ENCODE measurements at places on chromosomes 6 and 20. TPM values are rescaled to one million over a fixed set of nuclear protein-coding genes. Genes with fewer than 3 reads are reported as not detected.

The WFDC6 gene
- not detected for polyA plus RNA-seq

The ADGRB3 gene
- 0.26 TPM for polyA plus RNA-seq

The OPN5 gene
- polyA plus RNA-seq, result not detected

The MICAL1 gene
- 38.2 TPM for polyA plus RNA-seq

The GTSF1L gene
- polyA plus RNA-seq, result not detected

The FANCE gene
- 2.1 TPM for polyA plus RNA-seq

The WFDC5 gene
- not detected for polyA plus RNA-seq

The MAP7 gene
- polyA plus RNA-seq, result 12.9 TPM

The SLC17A2 gene
- 0.05 TPM for polyA plus RNA-seq

The BANF2 gene
- 0.59 TPM for polyA plus RNA-seq

The EPB41L2 gene
- polyA plus RNA-seq, result 14.0 TPM

The GUCA1A gene
- not detected for polyA plus RNA-seq

The PLA2G7 gene
- 0.16 TPM for polyA plus RNA-seq

The ASIP gene
- polyA plus RNA-seq, result not detected

The KIF25 gene
- 0.35 TPM for polyA plus RNA-seq

The ZNF451 gene
- polyA plus RNA-seq, result 16.8 TPM

The VWA7 gene
- polyA plus RNA-seq, result 11.9 TPM

The NRSN1 gene
- 0.23 TPM for polyA plus RNA-seq

The ARID1B gene
- polyA plus RNA-seq, result 16.4 TPM

DNA sequence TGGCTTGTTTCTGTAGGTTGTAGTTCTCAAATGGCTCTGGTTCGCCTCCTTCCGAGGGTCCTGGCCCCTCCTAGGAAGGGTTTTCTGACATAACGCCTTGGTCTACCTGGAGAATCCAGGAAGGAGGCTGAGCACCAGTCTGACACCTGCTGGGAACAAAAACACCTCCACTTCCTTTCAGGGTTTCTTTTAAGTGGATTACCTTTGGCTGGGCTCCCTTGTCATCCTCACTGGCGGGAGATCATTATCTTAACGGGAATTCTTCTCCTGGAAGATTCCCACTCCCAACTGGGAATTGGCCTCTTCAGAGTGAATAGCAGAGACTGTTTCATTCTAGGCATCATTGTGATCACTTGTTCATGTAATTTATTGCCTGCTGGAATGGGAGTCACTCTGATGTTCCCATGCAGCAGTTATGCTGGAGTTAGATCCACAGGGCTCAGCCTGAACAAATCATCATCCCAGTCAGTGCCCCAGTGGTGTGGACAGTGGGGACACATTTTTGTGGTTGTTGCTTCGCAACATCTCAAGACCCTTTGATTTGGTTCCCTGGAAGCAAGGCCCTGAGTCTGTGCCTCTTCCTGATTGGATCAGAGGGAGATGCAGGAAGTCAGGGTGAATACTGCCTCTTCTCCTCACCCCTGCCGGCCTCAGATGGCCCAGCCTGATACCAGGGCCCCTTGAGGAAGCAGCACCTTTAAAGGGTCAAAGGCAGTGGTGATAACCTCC, 49.1 kb downstream of the LYRM2 start:
- no peak for DNase-seq

- no peak for DNase-seq
Measured at GRCh38 chr6:156396068-156396771, 381.0 kb upstream of the ARID1B start.

DNA sequence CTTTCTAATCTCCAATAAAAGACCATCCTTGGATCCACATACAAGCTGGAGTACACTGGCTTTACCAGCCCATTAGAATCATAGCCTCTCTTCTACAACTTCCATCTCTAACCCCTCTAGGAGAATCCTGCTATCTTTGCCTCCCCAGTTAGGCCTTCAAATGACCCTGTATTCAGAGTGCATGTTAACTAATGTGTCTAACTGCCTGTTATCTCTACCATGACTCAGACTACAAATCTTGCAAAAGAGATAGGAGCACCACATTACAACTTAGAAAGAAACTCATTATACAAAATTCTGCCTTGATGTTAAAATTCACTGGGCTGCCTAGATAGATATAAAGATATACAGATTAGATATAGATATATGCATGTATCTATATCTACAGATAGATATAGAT, 28.2 kb downstream of the GPR63 start:
- DNase-seq, result no peak

GRCh38 chr6:50716899-50717509, 3.7 kb downstream of the TFAP2D start:
- DNase-seq, result no peak

GRCh38 chr6:160790028-160790792, 88.2 kb downstream of the PLG start:
- no peak for DNase-seq

- peak; percentile 67 for DNase-seq
Measured at GRCh38 chr6:31114541-31114878, at the start of gene PSORS1C1. Gene PSORS1C1 (plus strand): TSS chr6:31114800. CDS start chr6:31129633, 14,833 bp downstream.

DNA sequence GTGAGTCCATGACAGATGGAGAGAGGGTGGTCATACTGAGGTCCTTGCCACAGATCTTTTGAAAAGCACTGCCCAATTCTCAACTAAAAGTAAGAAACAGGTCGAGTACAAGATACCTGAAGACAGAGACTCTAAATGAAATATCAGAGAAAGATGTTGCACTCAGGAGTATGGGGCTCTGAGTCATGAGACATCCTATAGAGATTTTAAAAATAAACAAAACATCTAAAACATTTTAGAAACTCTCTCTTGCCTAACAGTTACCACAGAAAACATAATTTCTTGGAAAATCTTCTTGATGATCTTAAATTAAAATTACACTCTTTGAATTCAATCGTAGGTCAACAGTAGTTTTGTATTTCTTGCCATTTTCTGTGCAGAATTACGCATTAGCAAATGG, 348.9 kb upstream of the MARCKS start:
- DNase-seq, result no peak

DNA sequence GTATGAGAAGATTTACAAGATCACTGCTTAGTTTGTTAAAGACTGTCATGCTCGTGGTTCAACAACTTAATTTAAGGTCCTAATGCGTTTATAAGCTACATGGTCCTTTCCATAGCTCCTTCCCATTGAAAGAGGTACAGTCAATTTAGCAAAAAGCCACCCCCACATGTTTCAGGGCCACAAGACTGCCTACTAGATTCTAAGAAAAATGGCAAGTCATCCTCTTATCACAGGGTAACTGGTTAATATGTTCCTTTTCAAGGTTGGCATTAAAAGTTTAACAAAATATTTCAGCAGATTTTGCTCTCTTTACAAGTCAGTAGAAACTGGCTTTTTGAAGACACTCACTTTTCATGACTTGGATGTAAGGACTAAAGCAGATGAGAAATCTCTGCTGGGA, 15.7 kb downstream of the GSTA3 start:
- no peak for DNase-seq

GRCh38 chr6:137265561-137266308, 46.5 kb upstream of the IFNGR1 start:
- DNase-seq, result no peak

GRCh38 chr6:45685076-45685475, 307.3 kb upstream of the SUPT3H start:
- no peak for DNase-seq

DNA sequence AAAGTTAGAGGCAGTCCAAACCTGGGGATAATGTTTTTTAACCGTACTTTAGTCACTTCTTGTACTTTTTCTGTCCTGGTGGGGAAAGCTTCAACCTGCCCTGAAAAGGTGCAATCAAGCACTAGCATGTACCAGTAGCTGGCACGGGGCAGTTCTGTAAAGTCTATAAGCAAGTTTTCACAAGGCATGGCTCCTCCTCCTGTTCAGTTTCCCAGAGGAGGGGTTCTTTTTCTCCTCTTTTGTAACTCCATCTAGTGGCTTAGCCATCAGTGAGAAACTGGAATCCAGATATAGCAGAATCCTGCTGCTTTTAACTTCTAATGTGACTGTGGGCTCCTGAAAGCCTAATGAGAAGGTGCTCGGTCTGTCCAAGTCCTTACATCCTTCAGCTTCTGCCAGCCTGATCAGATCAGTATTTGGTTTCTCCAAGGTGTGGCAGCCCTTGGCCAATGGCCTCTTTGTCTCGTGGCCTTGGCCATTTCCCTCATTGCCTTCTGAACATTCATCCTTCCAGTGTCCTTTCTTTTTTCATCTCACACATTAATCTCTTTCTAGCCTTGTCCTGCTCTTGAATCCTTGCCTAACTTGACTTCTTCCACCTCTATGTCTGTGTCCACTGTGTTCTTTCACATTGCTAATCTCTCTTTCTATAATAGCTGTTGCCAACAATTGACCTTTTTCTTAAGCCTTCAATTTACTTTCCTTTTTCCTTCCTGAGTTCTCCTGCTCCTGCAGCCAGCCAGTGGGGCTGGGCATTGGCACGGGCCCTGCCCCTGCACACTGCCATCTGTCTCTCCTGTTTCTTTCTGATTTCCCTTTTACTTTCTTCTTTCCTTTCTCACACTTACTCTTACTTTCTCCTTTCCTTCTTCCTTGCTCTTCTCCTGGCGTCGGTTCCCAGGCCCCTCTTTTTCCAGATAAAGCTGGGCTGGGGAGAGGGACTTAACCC, 222.0 kb upstream of the SYNCRIP start:
- DNase-seq, result no peak

GRCh38 chr6:43123461-43124314, 47.4 kb upstream of the SRF start:
- no peak for DNase-seq

DNA sequence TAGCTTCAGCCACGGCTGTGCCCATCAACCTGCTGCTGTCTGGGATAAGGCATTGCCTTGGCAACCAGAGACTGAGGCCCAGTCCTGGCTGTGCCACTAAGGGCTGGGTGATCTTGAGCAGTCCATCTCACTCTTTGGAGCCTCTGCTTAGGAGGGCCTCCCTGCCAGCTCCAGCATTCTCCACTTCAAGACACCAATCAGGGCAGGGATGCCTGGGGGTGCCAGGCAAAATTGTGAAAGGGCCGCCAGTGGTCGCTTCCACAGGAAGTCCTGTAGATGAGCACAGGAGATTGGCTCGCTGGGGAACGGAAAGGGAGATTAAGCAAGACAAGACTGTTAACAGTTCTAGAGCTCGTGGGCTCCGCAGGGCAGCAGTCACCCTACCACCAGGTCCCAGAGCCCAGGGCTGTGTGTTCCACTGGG, at the start of gene RAB44:
RAB44 (plus strand) TSS at position 346 of the 423 bp plus-strand sequence. CDS start 6,410 bp downstream, outside the sequence.
- DNase-seq, result no peak

DNA sequence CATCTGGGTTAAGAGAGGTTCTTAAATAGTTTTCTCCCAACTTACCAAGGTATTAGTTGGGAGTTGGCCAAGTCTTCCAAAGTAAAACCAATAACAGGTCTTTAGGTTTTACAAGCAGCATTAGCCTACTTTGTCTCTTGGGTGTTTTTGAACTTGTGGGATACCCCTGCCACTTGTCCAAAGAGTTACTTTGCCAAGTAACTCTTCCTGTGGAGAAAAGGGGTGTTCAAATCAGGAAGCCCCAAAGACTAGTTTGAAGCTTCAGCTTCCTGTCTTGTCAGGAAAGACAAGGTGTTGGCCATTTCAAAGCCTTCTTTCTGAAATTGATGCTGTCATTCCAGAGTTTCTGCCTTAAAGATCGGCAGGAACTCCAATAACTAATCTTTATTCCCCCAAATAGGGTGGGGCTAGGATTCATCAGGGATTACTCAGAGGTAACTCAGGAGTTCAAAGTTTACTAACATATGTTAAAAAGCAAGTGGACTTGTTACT, 822 bp downstream of the RAB22A start:
- no peak for DNase-seq

DNA sequence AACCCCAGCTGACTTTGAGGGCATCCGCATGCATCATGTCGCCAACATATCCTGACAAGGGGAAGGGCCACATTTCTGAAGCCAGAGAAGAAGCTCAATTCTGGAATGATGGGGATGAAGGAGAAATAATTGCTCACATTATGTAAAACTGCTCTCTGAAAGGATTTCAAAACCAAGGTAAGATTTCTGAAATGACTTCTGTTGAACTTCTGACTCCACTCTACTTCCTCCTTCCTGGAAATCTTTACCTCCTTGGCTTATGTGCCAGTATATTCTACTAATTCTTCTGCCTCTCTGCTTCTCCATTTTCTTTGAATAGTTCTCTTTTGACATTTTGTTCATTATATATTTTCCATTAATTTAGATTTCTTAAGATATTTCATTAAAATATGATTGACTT, 31.9 kb downstream of the HLA-DPB1 start:
- no peak for DNase-seq

DNA sequence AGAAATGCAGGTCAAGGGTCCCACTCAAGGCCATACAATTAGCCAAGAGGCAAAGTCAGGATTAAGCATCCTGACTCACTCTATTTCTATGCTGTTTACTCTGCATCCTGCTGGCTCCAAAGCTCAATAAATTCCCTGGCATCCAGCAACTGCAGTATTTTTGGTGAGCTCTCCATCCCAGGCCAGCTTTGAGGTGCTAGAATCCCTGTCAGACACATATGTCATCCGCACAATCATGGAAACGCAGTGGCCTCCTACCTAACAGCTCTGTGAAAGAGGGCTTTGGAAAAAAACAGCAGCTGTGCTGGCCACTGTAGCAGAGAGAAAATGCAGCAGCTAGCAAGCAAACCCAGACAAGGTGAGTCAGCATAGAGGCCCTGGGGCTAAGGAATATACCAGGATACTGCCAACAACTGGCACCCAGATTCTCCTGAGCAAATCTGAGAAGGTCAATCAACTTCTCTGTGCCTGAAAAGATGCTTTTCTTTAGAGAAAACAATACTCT, 58.4 kb downstream of the ANKEF1 start:
- DNase-seq, result no peak

DNA sequence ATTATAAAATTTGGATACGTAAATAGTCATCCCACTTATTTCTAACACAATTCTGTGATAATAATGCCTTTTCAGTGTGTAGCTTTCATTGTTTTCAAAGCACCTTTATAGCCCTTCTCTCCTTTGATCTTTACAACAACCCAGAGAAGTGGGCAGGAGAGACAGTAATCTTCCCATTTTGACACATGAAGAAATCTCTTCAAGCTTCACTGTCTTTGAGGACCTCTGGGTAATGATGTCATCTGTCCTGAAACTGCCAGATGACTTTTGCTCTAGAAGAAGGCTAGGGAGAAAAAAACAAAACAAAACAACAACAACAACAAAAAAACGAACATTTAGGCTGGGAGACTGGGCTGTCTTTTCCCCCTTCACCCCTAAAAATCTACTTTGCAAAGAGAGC, 203.0 kb downstream of the KCNQ5 start:
- no peak for DNase-seq

GRCh38 chr20:54434196-54434595, 41.2 kb upstream of the DOK5 start:
- DNase-seq, result no peak

- DNase-seq, result no peak
Measured at GRCh38 chr6:43376551-43376981, 7.1 kb upstream of the ZNF318 start.

- DNase-seq, result no peak
Measured at GRCh38 chr20:1804554-1804956, 90.7 kb upstream of the SIRPA start.

- no peak for DNase-seq
Measured at GRCh38 chr6:111734068-111735061, 128.7 kb upstream of the TRAF3IP2 start.

DNA sequence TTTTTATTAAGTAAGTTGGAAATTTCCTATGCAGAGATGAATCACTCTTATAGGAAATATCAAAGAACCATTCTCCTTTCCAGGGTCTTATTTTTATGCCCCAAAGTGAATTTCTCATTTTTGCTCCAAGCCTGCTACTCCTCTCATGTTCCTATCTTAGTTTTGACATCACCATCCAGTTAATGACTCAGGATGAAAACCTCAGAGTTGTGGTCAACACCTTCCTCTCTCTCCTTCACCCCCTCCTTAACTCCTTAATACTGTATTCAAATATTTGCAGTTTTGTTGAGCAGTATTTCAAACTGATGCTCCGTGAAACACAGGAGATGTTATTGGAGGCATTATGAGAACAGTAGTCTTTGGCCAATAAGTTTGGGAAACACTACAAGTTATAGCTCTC, 64.1 kb downstream of the NRN1 start:
- DNase-seq, result no peak

All from pancreas (tissue), 10 donors.